OCI-LY7 (cell line): ENCODE measurements at places on chromosomes 13 and 19.

DNA sequence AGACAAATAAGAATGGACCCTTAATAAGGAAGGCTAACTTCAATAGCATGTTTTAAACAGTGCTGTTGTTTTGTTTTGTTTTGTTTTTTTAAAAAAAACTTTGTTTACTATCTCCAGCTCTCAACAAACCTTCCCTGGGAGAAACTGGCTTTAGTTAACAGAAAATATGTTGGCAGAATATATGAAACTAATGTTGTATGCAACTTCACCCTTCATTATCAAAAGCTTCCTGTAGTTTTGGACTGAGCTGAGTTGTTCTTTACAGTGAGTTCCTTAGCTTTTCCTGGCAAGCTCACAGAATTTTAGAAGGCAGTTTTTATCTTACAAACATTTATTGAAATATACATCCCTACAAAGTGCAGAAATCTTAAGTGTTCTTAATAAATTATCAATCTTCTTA is 2480.7 kb upstream of the PCDH20 start:
- DNase-seq = no peak

GRCh38 chr13:105937451-105937850 is 598.0 kb downstream of the EFNB2 start:
- no peak for DNase-seq

GRCh38 chr13:107395927-107396662 is 819.2 kb downstream of the LIG4 start:
- no peak for DNase-seq

GRCh38 chr19:17394891-17395415 is 957 bp upstream of the CCDC194 start:
- peak; percentile 66 for DNase-seq

- no peak for DNase-seq
These were observed 63.5 kb upstream of the SERP2 start for GRCh38 chr13:44309794-44310757.

- no peak for DNase-seq
These were observed 17.2 kb upstream of the DCUN1D2 start for GRCh38 chr13:113507505-113508345.

DNA sequence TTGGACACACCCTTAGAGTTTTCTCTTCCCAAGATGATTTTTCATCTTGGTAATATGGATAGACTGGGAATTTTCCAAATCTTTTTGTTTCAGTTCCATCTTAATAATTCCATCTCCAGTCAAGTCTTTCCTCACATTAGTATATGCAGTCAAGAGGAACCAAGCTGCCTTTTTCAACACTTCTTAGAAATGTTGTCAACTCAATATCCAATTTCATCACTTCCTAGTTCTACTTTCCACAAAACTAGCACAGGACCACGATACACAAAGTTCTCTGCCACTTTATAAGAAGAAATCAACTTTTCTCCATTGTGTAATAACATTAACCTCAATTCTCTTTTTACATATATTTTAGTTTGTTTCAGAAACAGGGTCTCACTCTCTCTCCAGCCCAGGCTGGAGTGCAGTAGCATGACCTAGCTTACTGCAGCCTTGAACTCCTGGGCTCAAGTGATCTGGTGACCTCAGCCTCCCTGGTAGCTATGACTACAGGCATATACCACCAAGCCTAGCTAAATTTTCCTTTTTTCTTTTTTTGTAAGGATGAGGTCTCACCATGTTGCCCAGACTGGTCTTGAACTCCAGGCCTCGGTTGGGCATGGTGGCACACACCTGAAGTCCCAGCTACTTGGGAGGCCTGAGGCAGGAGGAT is 15.5 kb downstream of the ZNF443 start:
- DNase-seq = no peak

DNA sequence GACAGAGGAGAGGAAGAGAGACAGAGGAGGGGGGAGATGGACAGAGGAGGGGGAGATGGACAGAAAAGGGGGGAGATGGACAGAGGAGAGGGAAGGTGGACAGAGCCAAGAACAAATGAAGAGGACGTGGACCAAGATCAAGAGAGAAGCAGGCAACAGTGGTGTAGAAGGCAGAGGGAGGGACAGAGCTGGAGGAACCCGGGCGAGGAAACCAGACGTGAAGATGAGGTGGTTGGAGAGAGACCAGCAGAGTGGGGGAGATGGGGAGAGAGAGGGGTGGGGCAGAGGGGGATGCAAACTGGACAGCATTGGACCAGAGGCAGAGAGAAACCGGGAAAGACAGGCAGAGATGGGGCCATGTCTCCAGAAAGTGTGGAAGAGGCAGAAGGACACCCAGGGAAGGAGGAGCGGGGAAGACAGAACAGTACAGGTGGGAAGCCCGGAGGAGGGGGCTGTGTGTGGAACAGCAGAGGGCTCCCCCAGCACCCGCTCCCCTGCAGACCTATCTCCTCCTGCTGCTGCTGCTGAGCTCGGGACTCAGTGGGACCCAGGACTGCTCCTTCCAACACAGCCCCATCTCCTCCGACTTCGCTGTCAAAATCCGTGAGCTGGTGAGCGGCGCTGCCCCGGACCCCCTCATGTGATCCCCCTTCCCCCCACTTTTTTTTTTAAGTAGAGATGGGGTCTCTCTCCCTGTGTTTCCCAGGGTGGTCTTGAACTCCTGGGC is 1.3 kb downstream of the FLT3LG start:
- DNase-seq = no peak

DNA sequence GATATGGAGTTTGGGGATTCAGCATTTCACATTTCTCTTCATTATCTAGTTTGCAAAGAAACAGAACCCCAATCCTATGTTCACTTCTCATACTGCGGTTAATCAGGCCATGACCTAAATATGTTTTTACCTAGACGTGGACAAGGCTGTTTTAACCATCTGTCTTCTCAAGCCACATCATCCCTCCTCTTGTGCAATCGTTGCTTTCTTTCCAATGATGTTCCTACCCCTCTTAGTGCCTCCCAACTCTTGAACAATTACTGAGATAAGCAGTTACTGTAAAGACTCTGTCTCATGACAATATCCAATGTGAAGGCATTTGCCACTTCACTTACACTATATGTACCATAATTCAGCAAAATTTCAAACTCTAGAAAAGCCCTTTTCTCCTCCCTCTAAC is 406.2 kb downstream of the LIG4 start:
- DNase-seq = no peak

- peak; percentile 33 for DNase-seq
These were observed 8.1 kb upstream of the SEMA6B start for GRCh38 chr19:4567584-4568071.

GRCh38 chr19:56866538-56866937 is 26.0 kb upstream of the PEG3 start:
- DNase-seq = no peak

DNA sequence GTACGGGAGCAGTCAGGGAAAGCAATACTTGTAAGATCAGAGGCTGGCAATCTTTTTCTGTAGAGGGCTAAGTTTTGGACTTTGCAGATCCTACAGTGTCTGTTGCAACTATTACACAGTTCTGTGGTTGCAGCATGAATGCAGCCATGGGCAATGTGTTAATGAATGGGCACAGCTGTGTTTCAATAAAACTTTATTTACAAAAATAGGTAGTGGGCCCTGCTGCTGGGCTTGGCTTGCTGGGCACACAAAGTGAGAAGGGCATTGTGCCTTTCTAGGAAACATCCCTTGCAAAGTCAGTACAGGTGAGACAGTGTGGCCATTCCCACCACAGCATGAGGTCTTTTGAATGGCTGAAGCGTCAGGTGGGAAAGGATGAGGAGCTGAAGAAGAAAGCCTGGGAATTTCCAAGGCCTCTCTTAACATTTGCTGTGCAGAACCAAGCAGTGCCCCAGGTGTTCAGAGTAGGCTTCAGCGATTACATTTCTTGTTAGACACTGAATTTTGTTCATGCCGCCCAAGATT is 9.1 kb downstream of the KL start:
- no peak for DNase-seq

- DNase-seq = no peak
These were observed 24.1 kb downstream of the CLEC4M start for GRCh38 chr19:7787141-7787540.

GRCh38 chr13:19836472-19836871 is 27.0 kb downstream of the ZMYM5 start:
- DNase-seq = no peak

- peak; percentile 34 for DNase-seq
These were observed 139.2 kb downstream of the SLITRK5 start for GRCh38 chr13:87810391-87810801.

DNA sequence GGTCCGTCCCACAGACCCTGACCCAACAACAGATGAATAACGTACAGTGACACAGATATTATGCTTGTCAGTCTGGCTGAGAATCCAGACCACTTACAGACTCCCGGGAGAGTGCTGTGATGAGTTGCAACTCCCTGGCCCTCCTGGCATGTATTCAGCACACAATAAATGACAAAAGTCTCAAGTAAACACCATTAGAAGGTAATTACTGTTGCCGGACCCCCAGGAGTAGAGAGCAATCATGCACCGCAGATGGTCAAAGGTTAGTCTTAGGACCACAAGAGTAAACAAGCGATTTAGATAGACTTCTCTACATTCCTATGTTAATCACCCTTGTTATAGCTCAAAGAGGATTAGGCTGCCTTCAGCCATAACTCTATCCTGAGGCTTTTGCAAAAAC is 726.4 kb upstream of the GPC6 start:
- DNase-seq = no peak

DNA sequence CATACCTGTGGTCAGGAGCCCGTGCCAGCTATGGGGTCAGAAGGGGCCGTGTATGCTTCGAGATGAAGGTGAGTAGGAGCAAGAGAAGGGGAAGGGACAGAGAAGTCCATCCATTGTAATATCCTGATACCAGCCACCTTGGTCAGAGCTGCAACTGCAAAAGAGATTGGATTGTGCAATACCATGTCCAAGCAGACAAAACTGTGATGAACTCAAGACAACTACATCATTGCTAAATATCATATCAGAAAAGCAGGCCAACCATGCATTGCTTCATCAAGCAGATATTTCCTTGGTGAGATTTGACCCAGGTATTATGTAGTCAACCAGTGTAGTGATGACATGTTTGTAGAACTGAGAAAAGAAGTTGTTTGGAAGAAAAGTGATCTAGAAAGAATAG is 12.1 kb downstream of the HNRNPUL1 start:
- no peak for DNase-seq

- peak; percentile 15 for DNase-seq
These were observed 39.9 kb downstream of the MTMR6 start for GRCh38 chr13:25247360-25247759.

- no peak for DNase-seq
These were observed 53.5 kb downstream of the TNFSF13B start for GRCh38 chr13:108323031-108323430.

- DNase-seq = no peak
These were observed 80.0 kb downstream of the NDFIP2 start for GRCh38 chr13:79560954-79561353.

DNA sequence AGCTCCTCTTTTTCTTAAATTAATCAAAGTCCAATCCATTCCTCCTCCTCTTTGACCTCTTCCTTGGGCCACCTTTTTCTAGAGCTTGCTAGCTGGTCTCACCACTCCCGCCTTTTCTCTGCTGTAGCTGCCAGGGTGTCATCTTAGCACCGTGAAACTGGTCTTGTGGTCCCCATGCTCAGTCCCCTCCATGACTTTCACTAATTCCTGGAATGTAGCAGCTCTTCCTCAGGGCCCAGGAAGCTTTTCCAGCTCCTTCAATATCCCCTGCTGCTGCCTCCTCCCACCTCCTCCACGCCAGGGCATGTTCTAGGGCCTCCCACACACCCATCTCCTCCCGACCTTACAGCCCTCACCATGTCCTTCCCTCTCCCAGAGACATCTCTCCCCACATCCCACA is 222.2 kb downstream of the MYO16 start:
- DNase-seq = no peak

- no peak for DNase-seq
These were observed 125.2 kb upstream of the OBI1 start for GRCh38 chr13:78784014-78784750.

DNA sequence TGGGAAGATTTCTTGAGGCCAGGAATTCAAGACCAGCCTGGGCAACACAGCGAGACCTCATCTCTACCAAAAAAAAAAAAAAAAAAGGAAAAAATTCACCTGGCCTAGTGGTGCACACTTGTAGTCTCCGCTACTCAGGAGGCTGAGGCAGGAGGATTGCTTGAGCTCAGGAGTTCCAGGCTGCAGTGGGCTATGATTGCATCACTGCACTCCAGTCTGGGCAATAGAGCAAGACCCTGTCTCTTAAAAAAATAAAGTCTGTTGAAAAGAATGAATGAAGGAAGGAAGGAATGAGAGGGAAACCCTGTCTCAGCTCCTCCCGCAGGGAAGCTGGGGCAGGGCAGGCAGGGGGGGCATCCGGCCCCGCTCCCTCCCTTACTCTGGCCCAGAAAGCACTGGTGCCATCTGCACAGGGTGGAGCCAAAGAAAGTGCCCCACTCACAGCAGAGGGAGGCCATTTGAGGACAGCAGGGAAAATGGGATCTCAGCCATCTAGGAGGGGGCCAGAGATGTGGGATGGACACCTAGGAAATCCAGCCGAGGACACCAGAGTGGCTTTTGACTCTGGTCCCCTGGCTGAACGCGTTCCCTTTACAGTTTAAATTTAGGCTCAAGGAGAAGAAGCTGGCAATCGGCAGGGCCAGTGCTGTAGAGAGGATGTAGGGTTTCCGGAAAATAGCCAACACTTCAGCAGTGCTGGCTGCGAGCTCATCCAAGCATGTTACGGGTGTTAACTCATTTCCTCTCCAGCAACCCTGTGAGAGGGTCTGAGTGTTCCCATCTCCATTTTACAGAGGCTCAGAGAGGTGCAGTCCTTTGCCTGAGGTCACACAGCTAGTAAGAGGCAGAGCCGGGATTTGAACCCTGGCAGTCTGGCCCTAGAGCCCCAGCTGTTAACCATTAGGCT is 3.6 kb upstream of the HPN start:
- DNase-seq = no peak

DNA sequence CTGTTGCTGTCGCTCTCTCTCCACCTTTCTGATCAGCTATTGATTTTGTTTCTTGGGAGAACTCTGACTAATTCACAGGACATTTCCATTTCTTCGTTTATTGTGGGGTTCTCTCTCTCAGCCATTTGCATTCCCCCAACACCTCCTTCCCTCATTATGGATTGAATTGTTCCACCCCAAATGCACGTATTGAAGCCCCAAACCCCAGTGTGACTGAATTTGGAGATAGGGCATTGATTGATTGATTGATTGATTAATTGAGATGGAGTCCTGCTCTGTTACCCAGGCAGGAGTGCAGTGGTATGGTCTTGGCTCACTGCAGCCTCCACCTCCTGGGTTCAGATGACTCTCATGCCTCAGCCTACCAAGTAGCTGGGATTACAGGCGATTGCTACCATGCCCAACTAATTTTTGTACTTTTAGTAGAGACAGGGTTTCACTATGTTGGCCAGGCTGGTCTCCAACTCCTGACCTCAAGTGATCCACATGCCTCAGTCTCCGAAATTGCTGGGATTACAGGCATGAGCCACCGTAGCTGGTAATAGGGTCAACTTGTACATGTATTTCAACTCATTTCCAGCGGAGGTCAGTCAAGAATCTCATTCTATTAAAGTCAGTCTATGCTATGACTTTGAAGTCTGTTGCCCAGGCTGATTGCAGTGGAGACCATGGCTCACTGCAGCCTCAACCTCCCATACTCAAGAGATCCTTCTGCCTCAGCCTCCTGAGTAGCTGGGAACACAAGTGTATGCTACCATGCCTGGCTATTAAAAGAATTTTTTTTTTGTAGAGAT is 13.6 kb downstream of the NFILZ start:
- no peak for DNase-seq
